ENCODE measurements at places on chromosomes 7 and 10.

DNA sequence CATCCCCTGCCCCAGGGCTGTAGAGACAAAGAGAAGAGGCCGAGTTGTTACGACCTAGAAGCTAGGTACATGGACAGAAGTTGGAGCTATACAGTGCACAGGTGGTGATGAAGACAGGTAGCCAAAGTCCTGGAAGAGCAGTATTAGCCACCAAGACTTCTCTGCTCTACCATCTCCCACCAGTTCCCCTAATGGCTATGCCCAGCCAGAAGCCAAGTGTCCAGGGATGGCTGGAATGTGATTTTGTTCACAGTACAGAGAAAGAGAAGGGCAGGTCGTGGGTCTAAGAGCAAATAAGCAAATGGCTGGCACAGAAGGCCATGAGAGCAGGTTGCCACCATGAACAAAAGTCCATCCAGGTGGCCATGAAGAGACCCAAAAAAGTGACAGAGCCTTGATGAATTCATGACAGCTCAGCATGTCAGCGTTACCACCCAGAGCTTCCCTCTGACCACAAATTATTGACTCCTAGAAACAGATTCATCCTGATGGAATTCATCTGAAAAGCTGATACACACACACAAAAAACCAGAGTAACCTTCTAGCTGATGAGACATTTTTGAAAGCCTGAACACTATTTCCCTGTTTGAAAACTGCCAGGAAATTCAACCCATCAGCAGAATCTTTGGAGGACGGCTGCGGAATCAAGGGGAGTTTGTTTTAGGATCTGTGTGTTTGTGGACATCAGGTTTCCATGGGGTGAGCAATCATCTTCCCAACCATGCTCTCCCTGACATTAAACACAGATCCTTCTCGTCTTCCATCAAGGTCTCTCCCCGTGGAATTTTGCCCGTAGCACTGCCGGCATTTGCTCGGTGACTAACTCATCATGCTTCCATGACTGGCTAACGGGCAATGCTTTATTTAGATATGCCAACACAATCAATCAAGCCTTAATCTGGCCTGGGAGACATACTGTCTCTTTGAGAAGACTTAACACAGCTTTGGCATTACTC, 906.7 kb upstream of the AUTS2 start:
- DNase-seq = no peak

DNA sequence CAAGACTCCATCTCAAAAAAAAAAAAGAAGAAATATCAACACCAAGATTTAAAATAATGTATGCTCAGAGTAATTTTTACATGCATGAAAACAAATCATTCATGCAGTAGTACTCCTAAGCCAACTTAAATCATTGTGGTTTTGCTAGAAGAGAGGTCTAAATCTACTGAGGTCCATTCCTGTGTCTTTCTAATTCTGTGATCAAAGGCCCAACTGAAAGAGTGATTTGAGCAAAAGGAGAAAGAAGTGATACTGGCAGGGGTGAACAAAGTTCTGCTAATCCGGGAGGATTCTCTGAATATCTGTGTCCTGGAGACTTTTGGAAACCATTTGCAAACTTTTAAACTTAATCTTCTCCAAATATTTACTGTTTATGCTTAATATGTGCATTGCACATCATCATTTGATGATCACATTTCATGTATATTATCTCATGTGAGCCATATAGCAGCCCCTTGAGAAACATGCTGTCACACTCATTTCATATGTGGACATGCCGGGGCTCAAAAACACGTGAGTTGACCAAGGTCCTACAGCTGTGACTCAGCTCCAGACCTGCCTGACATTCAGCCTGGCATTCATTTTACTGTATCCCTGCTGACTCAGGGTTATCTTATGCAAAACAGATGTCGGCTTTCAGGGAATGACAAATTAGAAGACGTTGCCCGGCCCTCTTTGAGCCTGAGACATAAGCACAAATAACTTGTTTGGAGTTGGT, 76.4 kb downstream of the FAM107B start:
- no peak for DNase-seq

DNA sequence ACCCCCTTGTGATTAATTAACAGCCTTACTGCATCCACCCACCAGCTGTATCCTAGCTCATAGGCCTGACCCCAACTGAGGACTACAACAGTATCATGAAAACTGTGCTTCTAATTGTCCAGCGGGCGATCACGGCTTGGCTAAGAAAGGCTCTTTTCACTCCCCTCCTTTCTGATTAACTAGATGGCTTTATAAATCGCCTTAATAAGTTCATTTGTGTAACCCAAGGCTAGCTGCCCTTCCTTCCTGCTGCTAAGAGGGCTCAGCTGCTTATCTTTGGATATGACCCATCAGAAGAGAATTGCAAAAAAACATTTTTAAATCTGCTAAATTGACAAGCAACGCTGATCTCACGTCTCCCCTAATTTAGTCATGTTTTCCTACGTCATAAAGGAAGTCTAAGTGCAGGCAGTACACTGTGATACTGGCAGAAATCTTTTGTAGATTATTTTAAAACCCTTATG, 163.0 kb upstream of the LAMB4 start:
- no peak for DNase-seq

GRCh38 chr10:83585686-83586085, 553.6 kb upstream of the GHITM start:
- no peak for DNase-seq

GRCh38 chr10:83555264-83555663, 584.0 kb upstream of the GHITM start:
- no peak for DNase-seq
